ENCODE measurements at places on chromosomes 7 and 10. TPM values are rescaled to one million over a fixed set of nuclear protein-coding genes. Genes with fewer than 3 reads are reported as not detected.

GRCh38 chr10:125976960-125977605, 80.7 kb downstream of the FANK1 start:
- H3K27me3 ChIP-seq, result no peaks in the 10 kb centered on the region
- no peak overlapping the region for H3K4me3 ChIP-seq
- H3K4me1 ChIP-seq, result no peaks in the 10 kb centered on the region
- no peak for DNase-seq
- H3K27ac ChIP-seq, result no peak overlapping the region

DNA sequence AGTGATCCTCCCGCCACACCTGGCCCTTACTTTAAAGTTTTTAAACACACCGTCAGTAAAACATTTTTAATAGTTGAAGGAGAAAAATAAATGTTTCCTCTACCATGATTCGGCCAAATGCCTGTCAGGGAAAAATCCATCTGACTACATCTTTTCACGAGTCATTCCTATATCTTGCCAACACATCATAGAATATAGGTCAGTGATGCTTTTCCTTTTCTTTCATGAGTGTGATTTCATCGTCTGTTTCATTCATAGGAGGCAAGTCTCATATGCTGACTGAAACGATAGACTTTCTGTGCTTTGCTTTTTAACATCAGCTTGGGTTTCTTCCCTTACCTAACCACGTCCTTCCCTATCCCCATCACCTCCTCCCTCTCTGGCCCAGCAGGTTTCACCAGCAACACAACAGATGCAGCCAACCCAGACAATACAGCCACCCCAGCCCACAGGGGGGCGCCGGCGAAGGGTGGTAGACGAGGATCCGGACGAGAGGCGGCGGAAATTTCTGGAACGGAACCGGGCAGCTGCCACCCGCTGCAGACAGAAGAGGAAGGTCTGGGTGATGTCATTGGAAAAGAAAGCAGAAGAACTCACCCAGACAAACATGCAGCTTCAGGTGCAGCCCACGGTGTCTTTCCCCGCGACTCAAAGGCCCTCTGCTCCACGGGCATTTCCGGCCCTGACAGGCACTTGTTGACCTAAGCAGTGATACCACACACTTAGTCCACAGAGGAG, 149.2 kb downstream of the TRIL start:
- no peak overlapping the region for H3K27ac ChIP-seq
- DNase-seq, result peak; percentile 30
- peaks cover 5% of the 10 kb centered on the region for H3K36me3 ChIP-seq
- no peak overlapping the region for H3K4me3 ChIP-seq

- no peaks in the 10 kb centered on the region for H3K4me1 ChIP-seq
- H3K27me3 ChIP-seq, result peaks cover 96% of the 10 kb centered on the region
Measured at GRCh38 chr7:1380231-1380815, 78.9 kb downstream of the MICALL2 start.

GRCh38 chr10:26869528-26869927, 8.8 kb upstream of the ABI1 start:
- H3K4me1 ChIP-seq, result no peaks in the 10 kb centered on the region
- no peak overlapping the region for H3K4me3 ChIP-seq
- no peak for DNase-seq
- H3K27ac ChIP-seq, result no peak overlapping the region

DNA sequence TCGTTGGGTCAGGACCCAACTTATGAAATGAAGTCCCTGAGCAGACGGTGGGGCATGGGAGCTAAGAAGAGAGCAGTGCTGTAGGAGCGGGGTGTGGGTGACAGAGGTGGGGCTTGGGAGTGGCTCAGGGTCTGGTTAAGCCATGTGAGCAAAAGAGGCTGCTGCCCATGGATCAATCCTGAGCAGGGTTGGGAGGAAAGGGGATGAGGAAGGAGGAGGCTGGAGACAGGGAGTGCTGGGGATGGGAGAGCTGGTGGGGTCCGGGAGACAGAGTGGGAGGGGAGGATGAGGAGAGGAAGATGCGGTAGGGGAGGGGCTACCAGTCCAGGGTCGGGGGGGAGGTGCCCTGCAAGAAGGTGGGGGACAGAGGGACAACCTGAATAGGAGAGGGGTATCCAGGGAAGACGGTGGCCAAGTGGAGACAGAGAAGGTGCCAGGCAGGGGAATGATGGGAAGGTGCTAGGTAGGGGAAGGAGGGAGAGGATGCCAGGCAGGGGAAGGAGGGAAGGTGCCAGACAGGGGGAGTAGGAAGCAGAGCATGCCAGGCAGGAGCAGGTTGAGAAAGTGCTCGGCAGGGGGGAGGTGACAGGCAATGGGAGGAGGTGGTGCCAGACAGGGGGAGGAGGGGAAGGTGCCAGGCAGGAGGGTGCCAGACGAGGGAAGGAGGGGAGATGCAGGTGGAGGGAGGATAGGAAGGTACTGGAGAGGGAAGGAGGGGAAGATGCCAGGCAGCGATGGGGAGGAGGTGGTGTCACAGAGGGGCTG, 27.5 kb upstream of the SMARCD3 start:
- no peaks in the 10 kb centered on the region for H3K27me3 ChIP-seq
- H3K36me3 ChIP-seq, result no peaks in the 10 kb centered on the region
- H3K4me3 ChIP-seq, result no peak overlapping the region
- DNase-seq, result no peak
- no peak overlapping the region for H3K27ac ChIP-seq

DNA sequence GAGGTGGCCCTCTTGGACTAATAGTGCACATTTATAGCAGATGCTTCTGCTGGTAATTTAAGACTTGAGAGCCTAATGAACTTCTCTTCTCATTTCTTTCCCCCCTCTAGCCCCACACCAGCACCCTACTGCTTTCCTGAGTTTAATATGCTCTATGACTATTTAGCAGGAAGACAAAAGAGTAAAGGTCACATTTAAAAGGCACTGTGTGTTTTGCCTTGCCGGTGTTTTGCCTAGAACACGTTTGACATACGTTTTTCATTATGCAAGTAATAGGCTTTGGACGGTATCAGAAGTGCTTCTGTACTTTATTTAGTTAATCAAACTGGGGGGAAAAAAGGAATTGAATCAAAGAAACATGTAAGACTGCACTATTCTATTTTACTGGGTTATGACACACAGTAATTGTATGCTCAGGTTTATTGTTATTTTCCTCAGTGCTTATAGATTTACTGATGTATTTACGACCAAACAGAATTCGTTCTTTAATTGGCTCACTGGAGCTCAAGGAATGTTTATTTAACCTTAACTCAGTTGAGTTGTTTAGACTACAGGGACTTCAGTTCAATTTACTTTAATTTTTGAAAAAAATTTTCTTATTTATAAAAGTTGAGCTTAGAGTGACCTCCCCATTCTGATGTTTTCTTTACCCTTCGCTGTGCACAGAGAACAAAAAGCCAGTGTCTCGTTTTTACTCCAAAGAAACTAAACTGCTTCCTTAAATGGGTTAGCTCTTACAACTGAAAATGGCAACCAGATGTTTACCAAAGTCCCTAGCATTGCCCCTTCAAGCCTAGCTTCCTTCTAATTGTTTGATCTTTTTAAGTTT, 35.4 kb downstream of the CPED1 start:
- no peaks in the 10 kb centered on the region for H3K36me3 ChIP-seq
- no peaks in the 10 kb centered on the region for H3K27me3 ChIP-seq
- H3K4me3 ChIP-seq, result no peak overlapping the region
- H3K4me1 ChIP-seq, result peaks cover 68% of the 10 kb centered on the region

DNA sequence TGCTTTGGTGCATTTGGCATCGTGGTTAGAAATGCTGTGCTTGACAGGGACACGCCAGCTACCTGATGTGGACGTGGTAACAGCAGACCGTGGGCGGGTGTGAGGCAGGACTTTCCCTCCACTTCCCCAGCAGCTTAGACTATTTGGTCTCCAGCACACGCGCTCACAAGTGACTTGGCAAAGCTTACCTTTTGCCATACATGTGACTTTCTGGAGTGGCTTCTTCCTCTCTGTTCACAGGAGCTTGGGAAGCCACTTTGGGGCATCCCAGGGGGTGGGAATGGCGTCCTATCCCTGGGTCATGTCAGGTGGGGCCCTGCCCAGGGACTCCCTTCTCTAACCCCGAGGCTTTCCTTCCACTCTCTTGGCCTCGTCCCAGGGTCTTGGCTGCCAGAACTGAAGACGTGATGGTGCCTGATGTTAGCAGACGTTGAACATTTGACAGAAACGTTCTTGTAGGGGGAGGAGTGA, 228.7 kb upstream of the KLF6 start:
- no peak for DNase-seq
- no peak overlapping the region for H3K27ac ChIP-seq
- H3K4me1 ChIP-seq, result peaks cover 2% of the 10 kb centered on the region
- H3K4me3 ChIP-seq, result no peak overlapping the region
- no peaks in the 10 kb centered on the region for H3K27me3 ChIP-seq
- H3K36me3 ChIP-seq, result no peaks in the 10 kb centered on the region

Gene KCND2
- 0.08 TPM for total RNA-seq

GRCh38 chr7:123770378-123770777, 21.6 kb upstream of the WASL start:
- H3K4me1 ChIP-seq, result no peaks in the 10 kb centered on the region
- H3K27ac ChIP-seq, result no peak overlapping the region
- H3K27me3 ChIP-seq, result no peaks in the 10 kb centered on the region
- DNase-seq, result no peak
- H3K36me3 ChIP-seq, result no peaks in the 10 kb centered on the region
- H3K4me3 ChIP-seq, result no peak overlapping the region

DNA sequence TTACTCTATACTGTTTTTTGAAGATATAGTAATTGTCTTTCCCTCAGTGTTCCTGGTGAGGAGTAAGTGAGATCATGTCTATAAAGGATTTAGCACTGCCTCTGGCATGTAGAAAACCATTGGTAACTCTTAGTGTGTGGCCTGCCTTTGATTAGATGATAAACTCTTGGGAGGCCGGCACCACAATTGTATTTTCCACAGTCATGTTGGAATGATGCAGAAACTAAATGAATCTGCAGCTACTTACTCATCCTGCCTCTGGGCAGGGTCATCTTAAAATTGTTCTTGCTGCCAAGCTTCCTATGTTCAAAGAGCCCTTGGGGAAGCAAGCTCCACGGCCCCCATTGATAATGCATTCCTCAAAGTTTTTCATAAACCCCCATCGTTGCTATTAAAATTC, 204.6 kb downstream of the ANKRD7 start:
- H3K4me3 ChIP-seq, result no peak overlapping the region
- H3K27ac ChIP-seq, result no peak overlapping the region
- no peaks in the 10 kb centered on the region for H3K4me1 ChIP-seq
- no peaks in the 10 kb centered on the region for H3K36me3 ChIP-seq
- no peak for DNase-seq

GRCh38 chr10:128009372-128010126, 102.6 kb downstream of the PTPRE start:
- H3K27ac ChIP-seq, result peak overlapping the region; percentile 50
- no peaks in the 10 kb centered on the region for H3K36me3 ChIP-seq
- H3K27me3 ChIP-seq, result no peaks in the 10 kb centered on the region
- H3K4me3 ChIP-seq, result no peak overlapping the region
- peaks cover 25% of the 10 kb centered on the region for H3K4me1 ChIP-seq

- no peak overlapping the region for H3K4me3 ChIP-seq
- H3K27ac ChIP-seq, result no peak overlapping the region
- DNase-seq, result no peak
Measured at GRCh38 chr7:11332186-11332864, 358.7 kb downstream of the PHF14 start.

Gene CHN2
- 49.2 TPM for total RNA-seq

DNA sequence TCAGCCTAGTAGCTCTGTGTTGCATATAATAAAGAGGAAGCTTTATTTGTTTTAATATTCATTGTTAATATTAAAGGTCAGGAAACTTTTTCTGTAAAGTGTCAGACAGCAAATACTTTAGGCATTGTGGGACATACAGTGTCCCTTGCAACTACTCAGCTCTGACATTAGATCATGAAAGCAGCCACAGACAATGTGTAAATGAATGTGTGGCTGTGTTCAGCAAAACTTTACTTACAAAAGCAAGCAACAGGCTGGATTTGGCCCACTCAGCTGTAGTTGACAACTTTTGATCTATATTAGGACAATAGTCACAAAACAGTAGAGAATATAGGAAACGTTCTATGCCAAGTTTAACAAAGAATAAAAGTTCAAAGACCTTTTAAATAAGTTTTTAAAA, 173.3 kb downstream of the RNLS start:
- no peaks in the 10 kb centered on the region for H3K4me1 ChIP-seq
- no peak overlapping the region for H3K27ac ChIP-seq
- no peaks in the 10 kb centered on the region for H3K36me3 ChIP-seq
- no peaks in the 10 kb centered on the region for H3K27me3 ChIP-seq

Gene ITPRID1
- total RNA-seq, result not detected
